ENCODE measurements at places on chromosomes 1 and 21.

GRCh38 chr1:65075123-65075976 lies 72.7 kb upstream of the AK4 start:
- DNase-seq = peak; percentile 48

GRCh38 chr1:164155347-164155746 lies 403.6 kb upstream of the PBX1 start:
- DNase-seq = no peak

- no peak for DNase-seq
Observed at GRCh38 chr1:96059736-96060135, 661.8 kb upstream of the PTBP2 start.

GRCh38 chr1:33111965-33112364 lies 31.0 kb downstream of the AZIN2 start:
- DNase-seq = no peak

DNA sequence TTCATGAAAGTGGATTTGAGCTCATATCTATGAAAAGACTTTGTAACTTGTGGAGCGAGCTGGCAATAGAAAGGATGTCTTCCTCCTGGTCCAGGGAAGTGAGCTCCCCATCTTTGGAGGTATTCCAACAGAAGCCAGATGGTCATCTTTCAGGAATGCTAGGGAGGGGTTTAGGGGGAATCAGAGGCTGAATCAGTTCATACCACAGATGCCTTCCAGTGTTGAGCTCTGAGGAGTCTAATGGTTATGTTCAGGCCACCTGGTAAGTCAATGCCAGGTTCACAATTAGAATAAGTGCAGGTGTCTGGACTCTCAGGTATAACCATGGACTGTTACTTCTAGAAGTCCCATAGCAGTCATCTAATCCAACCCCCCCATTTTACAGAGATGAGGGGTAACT lies 119.1 kb downstream of the ACTL8 start:
- no peak for DNase-seq

DNA sequence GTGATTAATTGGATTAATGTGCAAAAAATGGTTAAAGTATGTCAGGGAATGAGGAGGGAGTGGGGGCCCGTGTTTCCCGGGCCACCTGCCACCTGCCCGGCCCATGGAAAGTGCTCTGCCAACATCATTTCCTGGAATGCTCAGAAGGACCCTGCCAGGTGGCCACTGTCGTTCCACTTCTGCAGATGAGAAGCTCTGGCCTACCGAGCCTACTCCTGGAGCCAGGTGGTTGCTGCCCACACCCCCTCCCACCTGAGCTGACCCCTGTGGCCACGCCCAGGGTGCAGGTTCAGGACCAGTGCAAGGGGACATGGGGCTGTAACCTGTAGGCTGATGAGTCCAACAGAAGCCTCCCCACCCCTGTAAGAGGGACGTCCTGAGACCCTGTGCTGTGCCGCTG lies 99.7 kb downstream of the PRDM16 start:
- no peak for DNase-seq

DNA sequence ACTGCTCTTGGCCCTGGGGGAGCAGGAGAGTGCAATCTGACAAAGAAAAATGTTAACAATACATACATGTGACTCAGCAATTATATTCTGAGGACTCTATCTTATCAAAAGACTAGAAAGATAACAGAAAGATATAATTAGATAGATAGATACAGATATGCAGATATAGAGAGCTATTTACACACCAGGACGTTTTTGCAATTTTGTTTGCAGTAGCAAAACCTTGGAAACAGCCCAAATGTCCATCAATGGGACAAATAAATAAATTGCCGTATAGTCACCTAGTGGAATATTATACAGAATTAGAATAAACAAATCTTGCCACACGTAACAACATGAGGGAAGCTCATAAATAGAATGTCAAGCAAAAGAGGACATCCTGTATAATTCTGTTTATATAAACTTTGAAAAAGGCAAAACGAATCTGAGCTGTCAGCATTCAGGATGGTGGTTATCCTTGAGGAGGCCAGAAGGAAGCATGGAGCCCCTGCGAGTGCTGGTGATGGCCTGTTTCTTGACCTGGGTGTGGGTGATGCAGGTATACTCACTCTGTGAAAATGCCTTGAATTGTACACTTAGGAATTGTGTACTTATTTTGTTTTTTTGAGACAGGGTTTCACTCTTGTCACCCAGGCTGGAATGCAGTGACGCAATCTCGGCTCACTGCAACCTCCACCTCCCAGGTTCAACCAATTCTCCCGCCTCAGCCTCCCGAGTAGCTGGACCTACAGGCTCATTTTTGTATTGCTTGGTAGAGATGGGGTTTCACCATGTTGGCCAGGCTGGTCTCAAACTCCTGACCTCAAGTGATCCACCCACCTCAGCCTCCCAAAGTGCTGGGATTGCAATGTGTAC lies 12.8 kb upstream of the TRIM63 start:
- no peak for DNase-seq

GRCh38 chr1:207848234-207848633 lies 62.7 kb downstream of the CD34 start:
- DNase-seq = no peak

GRCh38 chr21:33644383-33645074 lies 2.2 kb downstream of the ITSN1 start:
- no peak for DNase-seq

- DNase-seq = no peak
Observed at GRCh38 chr1:1419813-1420653, 1.0 kb downstream of the ANKRD65 start.

GRCh38 chr1:170305777-170306512 lies 160.2 kb downstream of the NTMT2 start:
- DNase-seq = no peak

DNA sequence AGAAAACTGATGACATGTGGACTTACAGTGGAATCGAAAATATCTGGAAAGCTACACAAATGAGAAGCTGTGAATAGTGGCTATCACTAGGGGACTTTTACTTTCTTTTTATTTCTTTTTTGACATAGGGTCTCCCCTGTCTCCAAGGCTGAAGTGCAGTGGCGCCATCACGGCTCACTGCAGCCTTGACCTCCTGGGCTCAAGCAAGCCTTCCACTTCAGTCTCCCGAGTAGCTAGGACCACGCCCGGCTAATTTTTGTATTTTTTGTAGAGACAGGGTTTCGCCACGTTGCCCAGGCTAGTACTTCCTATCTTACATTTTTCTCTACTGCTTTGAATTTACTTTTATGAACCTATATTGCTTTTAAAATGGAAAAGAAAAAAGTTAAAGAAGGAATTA lies 10.5 kb downstream of the TMEM35B start:
- DNase-seq = no peak

GRCh38 chr1:81702903-81703302 lies 97.8 kb upstream of the ADGRL2 start:
- no peak for DNase-seq
